ENCODE measurements at places on chromosomes 12 and 14.

GRCh38 chr14:62097072-62097471, 334.9 kb downstream of the SNAPC1 start:
- DNase-seq, result no peak

GRCh38 chr12:77837876-77838291, 7.2 kb downstream of the NAV3 start:
- no peak for DNase-seq

DNA sequence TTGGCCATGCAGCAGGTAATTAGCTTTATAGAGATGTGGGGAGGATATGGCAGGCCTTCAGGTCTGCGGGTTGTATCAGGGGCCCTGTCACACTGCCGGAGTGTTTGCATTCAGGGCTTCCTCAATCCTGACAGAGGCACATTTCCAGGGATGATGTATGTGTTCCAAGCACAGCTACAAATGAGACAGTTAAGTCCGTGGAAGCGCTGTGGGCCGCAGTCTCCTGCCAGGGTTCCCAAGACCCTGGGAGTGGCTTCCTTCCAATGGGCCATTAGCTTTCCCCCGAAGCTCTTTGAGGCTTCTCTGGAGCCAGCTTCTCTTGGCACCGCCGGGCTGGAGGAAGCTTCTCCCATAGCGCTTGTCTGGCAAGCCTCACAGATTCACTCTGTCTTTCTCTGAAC, 1524.7 kb upstream of the TMEM132C start:
- no peak for DNase-seq

- no peak for DNase-seq
Observed at GRCh38 chr14:24844011-24844410, 205.9 kb downstream of the STXBP6 start.

GRCh38 chr12:72522411-72522810, 250.2 kb downstream of the TRHDE start:
- no peak for DNase-seq

Data from NCI-H345 (cell line).